DMS79 (cell line): ENCODE measurements at places on chromosomes 4 and X.

- DNase-seq, result no peak
Observed at GRCh38 chrX:14777525-14777924, 95.3 kb downstream of the FANCB start.

DNA sequence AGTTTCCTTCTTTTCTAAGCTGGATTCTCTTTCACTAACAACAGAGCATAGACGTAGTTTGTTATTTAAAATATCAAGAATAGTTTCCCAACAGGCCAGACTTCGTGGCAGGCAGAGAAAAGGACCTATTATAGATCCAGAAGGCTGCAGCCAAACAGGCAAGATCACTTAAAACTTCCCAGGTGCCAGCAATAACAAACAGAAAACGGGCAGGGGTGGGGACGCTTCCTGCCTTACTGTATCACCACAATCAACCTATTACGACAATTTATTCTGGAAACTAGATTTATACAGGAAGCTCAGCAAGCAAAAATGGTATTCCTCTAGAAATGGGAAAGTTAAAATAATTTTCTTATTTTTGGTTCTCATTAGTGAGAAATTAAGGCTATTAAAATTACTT lies 22.1 kb downstream of the RWDD4 start:
- no peak for DNase-seq

DNA sequence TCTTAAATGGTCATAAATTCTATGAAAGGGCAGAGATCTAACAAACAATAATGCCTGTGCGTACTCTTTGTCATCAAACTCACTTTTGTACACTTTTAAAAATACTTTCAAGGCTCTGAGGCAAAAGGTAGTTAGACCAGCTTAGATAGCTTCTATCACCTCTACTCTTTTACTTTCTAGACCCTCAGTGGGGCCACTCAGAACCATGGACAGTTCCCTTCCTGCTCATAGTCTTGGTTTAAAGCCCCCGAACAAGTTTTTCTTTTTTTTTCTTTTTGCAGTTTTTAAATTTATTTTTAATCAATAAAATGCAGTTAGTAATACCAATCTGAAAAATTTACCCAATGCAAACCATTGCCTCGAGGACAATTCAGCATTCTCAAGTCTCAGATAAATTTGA lies 460.5 kb upstream of the CNKSR2 start:
- no peak for DNase-seq

- no peak for DNase-seq
Observed at GRCh38 chr4:133095591-133095990, 53.5 kb upstream of the PCDH10 start.

DNA sequence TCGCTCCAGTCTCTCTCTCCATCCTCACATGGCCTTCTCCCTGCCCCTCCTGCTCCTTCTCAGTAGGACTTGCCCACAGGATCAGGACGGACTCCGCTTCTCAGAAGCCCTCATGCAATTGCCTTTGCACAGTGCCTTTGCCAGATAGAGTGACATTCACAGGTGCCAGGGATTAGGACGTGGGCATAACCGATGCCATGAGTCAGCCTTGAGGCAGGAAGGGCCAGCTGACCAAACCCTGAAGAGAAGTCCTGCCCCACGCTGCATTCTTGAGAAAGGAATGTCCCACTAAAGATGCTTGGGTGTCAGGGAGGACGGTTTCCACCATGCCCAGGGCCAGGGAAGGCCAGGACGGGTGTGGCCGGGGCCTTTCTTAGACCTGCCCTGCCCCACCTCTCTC lies 6.6 kb upstream of the GRPEL1 start:
- no peak for DNase-seq

DNA sequence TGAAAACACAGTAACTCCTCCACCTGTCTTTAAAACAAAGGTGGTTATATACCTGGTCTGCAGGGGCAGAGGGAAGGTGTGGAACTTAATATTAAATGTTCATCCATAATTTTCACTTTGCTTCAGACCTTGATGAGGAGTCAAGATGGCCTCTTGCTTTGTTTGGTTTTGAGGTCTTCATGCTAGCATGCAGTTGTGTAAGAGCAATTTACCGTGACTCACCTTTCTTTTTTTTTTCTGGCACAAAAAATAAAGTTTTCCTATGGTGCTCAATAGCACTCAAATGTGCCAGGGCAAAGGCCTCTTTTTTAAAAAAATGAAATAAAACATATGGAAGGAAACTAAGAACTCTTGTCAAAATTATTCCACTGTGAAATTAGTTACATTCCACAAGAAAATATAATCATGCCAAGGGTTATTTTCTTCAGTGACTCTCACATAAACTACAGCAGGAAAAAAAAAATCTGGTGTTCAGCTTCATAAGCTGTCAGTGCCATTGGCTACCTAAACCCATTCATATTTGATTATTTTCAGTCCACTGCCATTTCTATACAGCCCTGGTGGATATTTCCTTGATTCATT lies 128.2 kb downstream of the SLC7A11 start:
- DNase-seq, result peak; percentile 29

- no peak for DNase-seq
Observed at GRCh38 chr4:122017296-122017695, 65.4 kb upstream of the TRPC3 start.

DNA sequence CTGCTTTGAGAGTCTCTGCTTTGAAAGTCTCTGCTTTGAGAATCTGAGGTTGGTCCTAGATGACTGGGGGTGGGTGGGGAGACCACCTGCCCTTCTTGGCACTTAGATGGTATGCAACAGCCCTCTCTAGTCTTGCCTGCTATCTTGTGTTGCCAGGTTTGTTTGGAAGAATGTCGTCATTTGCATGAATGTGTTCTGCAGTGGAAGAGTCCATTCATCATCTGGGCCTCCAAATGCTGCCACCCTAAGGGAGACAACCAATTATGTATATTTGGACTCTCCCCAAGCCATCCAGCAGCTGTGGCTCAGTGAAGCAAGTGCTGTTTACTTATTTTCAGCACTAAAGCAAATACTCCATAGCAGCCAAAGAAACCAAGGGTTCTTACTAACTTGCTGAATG lies 44.6 kb upstream of the TRPC5OS start:
- peak; percentile 74 for DNase-seq

DNA sequence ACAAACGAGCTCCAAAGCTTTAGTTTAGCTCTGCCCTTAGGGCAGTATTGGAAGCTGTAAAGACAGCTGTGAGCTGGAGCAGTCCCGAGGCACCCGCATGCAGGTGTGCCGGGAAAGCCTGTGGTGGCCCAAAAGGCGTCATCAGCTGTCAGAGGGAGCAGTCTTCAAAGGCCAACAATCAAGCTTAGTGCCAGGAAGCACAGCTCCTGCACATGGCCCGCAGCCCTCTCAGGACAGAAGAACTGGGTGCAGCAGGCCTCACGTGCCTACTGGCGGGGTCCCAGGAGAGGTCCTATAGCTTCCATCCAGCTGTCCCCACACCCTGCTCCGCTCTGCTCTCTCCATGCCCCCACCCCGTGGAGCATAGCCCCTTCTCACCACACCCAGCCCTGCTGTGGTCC lies 92.2 kb upstream of the TRIM2 start:
- DNase-seq, result no peak

- DNase-seq, result no peak
Observed at GRCh38 chr4:98430708-98431403, 169.7 kb downstream of the RAP1GDS1 start.

DNA sequence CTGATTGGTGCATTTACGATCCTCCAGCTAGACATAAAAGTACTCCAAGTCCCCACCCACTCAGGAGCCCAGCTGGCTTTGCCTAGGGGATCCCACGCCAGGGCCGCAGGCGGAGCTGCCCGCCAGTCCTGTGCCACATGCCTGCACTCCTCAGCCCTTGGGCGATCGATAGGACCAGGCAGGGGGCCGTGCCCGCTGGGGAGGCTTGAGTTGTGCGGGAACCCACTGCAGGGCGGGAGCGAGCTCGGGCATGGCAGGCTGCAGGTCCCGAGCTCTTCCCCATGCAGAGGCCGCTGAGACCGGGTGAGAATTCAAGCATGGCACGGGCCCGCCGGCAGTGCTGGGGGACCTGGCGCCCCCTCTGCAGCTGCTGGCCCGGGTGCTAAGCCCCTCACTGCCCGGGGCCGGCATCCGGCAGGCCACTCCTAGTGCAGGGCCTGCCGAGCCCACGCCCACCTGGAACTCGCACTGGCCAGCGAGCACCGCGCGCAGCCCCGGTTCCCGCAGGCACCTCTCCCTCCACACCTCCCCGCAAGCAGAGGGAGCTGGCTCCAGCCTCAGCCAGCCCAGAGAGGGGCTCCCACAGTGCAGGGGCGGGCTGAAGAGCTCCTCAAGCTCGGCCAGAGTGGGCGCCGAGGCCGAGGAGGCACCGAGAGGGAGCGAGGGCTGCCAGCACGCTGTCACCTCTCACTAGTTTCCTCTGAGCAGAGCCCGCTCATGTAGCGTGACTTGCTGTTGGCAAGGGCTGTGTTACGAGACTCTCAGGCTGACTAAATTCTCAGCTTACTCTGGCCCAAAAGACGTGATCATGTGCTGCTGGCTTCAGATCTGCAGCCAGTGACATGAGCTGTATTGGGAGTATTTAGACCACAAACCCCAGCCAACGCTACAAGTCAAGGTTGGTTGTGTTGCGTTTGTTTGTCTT lies 87.5 kb downstream of the TRAPPC11 start:
- no peak for DNase-seq

DNA sequence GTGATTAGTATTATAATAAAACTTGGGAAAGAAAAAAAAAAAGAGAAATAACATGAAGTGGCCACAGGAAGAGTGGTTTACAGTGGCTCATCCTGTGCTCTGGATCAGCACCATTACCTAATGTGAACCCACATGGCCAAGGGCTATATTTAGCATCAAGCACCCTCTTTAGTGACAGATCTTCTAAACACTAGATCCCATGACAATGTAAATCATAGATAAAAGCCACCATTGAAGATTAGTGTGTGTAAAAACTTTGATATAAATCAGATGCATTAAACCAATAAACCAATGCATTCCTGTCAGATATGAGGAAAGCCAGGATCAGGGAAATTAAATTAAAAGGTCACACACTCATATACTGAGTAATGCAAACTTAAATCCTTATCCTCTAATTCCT lies 400.6 kb upstream of the MAGEB18 start:
- DNase-seq, result no peak

DNA sequence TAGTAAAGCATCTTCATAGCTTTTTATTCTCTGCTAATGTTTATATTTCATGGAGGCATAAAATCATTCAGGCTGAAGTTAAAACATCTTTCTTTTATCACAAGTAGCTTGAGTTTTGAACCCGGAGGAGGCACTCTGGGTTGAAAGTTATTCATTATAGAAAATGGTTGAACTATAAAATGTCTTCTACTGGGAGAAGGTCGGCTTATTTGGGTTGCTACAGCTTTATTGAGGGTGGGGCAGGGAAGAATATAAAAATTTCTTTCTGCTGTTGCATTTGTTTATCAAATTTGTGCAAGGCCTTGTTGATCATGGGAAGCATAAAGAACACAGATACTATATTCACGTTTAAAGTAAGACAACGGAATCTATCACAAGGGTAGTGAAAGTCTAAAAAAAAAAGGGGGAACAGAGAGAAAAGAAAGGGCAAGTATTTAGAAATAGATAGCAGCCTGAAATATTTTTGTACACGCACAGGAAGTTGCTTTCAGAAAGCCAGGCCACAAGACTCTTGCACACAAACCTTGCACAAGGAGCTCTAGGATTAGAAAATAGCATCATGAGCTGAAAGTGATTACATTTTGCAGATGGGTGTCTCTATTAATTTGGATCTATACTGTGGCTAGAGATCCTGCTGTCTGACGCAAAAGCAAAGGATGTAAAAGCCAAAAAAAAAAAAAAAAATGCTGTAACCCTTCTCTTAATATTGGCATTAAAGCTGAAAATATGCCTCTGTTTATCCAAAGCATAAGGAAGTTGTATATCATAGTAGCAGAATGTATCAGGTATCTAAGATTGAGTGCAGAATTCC lies 37.2 kb upstream of the FAM9C start:
- DNase-seq, result no peak

DNA sequence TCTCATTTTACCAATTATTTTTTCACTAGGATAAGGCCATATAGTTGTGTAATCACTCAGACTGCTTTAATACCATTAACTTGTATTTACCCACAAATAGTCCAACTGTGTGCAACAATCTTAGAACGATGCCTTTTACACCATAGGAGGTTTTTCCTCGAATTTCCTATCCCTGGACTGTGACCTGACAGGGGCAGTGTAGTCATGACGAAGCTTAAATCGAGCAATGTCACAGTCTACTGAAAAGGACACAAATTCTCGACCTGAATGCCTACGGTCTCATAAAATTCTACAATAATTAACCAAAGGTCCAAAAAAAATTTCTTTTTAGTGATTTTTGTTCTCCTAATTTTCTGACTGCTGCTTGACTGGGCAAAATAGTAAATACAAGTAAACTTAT lies 208.9 kb downstream of the ADAMTS3 start:
- DNase-seq, result no peak

- no peak for DNase-seq
Observed at GRCh38 chrX:20414066-20414465, 147.4 kb upstream of the RPS6KA3 start.

DNA sequence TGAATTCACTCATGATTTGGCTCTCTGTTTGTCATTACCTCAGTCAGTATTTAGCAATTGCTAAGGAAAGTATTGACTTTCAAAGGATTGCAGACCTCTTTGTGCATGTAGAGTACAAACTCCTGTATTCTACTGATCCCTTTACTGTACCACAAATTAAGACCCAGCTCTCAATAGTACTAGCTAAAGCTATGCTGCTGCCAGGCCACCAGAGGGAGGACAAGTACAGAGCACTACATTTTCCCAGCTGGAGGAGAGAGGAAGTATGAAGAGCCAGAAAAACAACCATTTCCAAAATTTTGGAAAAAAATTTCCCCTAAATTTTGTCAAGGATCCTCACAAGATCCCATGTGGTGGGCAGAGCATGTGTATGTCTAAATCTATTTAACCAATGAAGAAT lies 175.0 kb upstream of the MTMR8 start:
- DNase-seq, result no peak

DNA sequence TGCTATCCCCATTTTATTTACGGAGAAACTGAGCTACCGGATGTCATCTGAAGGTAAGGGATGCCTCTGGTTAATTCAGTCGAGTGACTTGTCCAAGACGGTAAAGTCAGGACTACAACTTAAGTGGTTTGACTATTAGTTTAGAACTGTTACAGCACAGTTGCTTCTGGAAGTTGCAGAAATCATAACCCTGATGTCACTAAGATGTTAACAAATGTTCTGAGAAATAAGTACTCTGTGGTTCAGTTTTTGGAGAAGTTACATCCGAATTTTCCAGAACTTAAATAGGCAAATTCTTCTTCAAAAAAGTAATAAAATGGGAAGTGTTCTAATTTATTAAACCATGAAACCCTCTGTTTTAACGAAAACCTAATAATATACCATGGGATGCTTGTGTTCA lies 3.1 kb downstream of the PPA2 start:
- no peak for DNase-seq

GRCh38 chrX:128698573-128699181 lies 646.5 kb upstream of the ACTRT1 start:
- DNase-seq, result no peak

DNA sequence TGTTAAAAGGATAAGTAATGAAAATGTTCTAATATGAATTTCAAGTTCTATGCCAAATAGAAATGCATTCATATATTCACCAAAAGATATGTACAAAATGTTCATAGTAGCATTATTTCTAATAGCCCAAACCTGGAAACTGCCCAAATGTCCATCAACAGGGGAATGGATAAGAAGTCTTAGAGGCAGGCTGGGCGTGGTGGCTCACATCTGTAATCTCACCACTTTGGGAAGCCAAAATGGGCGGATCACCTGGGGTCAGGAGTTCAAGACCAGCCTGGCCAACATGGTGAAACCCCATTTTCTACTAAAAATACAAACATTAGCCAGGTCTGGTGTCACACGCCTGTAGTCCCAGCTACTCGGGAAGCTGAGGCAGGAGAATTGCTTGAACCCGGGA lies 2.3 kb upstream of the HPRT1 start:
- DNase-seq, result no peak
